ENCODE measurements at places on chromosomes 7 and 10. TPM values are rescaled to one million over a fixed set of nuclear protein-coding genes. Genes with fewer than 3 reads are reported as not detected.

The NUTM2A gene
- under 0.01 TPM for total RNA-seq

The TMEM140 gene
- 0.72 TPM for total RNA-seq

The TUBB8 gene
- total RNA-seq, result not detected

The TAS2R3 gene
- 0.72 TPM for total RNA-seq

The RASA4B gene
- total RNA-seq, result 1.8 TPM

The PSTK gene
- total RNA-seq, result 4.1 TPM

The TAS2R5 gene
- total RNA-seq, result 0.36 TPM

The ACHE gene
- total RNA-seq, result not detected

The TMEM270 gene
- total RNA-seq, result not detected

The PTF1A gene
- not detected for total RNA-seq

The COL1A2 gene
- total RNA-seq, result 1,211 TPM

The NFE2L3 gene
- 37.8 TPM for total RNA-seq

The ATOH7 gene
- total RNA-seq, result not detected

The NKX2-3 gene
- total RNA-seq, result not detected

The NAT16 gene
- total RNA-seq, result not detected

The POM121C gene
- 7.8 TPM for total RNA-seq

The PNLIP gene
- not detected for total RNA-seq

The PDE6C gene
- total RNA-seq, result not detected

The MPP7 gene
- total RNA-seq, result 1.4 TPM

The FKBP6 gene
- total RNA-seq, result not detected

The SPDYE9 gene
- not detected for total RNA-seq

The ALOX5 gene
- total RNA-seq, result not detected

The DCLRE1A gene
- total RNA-seq, result 7.8 TPM

The SFTPA1 gene
- not detected for total RNA-seq

The LIPF gene
- not detected for total RNA-seq

The SP8 gene
- total RNA-seq, result not detected

The ZNF33A gene
- 14.3 TPM for total RNA-seq

The DRGX gene
- not detected for total RNA-seq

The RPEL1 gene
- total RNA-seq, result under 0.01 TPM

The AKR1C4 gene
- total RNA-seq, result not detected

The FAM25A gene
- not detected for total RNA-seq

The C7orf33 gene
- not detected for total RNA-seq

The SPDYE1 gene
- total RNA-seq, result not detected

The FKBP9 gene
- 146 TPM for total RNA-seq

The STAMBPL1 gene
- total RNA-seq, result 32.8 TPM

The PAX4 gene
- not detected for total RNA-seq

The CAV2 gene
- 217 TPM for total RNA-seq

The NME8 gene
- not detected for total RNA-seq

The VGF gene
- total RNA-seq, result 0.18 TPM

The EPO gene
- total RNA-seq, result not detected

The NEUROD6 gene
- not detected for total RNA-seq
